ENCODE measurements at places on chromosomes 4 and X. TPM values are rescaled to one million over a fixed set of nuclear protein-coding genes. Genes with fewer than 3 reads are reported as not detected.

Gene NAP1L5
- polyA plus RNA-seq, result 1.2 TPM

Gene LEF1
- polyA plus RNA-seq, result 27.9 TPM

Gene SHROOM2
- polyA plus RNA-seq, result not detected

Gene GCNA
- not detected for polyA plus RNA-seq

Gene FGF13
- polyA plus RNA-seq, result not detected

Gene RHOXF1
- not detected for polyA plus RNA-seq

Gene IQCM
- polyA plus RNA-seq, result not detected

DNA sequence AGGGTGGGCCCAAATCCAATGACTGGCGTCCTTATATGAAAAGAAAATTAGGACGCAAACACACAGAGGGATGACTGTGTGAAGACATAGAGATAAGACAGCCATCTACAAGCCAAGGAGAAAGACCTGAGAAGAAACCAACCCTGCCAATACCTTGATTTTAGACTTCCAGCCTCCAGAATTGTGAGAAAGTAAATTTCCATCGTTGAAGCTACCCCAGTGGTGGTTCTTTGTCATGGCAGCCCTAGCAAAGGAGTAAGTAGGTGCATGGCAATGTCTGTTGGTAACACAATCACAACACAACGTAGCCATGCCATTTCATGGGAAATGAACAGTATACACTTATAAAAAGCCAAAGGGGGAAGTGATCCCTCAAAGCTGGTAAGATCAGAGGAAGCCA, 25.3 kb downstream of the SMIM20 start:
- no peak for DNase-seq

DNA sequence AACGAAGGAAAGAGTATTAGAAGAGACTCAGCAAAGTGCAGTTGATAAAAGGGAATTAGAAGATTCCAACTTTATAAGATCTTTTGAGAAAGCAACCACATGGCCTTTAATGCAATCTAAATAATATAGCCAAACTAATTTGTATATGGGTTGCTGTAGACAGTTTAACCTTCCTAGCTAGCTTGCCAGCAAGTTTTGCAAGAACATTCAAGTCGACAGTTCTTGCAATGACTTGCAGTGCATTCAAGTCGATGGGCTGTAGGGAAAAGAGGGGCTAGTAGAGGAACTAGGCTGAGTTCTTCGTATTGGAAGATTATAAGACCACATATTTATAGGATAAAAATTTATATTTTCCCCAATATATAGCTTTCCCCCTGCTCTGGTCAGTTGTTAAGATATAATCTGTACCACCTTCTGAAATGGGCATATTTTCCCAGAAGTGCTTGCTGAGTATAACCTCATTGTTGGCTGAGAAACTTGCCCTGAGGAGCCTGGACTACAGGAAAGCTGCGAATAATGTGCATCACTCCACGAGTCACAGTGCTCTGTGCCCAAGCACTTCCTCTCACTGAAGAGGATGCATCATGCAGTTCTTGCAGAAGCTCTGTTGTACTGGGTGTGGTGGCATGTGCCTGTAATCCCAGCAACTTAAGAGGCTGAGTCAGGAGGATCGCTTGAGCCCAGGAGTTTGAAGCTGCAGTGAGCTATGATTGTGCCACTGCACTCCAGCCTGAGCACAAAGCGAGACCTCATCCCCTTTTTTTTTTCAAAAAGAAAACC, 56.7 kb downstream of the DOCK11 start:
- DNase-seq, result no peak

- DNase-seq, result no peak
Measured at GRCh38 chr4:180655886-180656285, 1587.3 kb upstream of the TENM3 start.

- no peak for DNase-seq
Measured at GRCh38 chr4:158940271-158940670, 162.6 kb upstream of the RAPGEF2 start.

- DNase-seq, result no peak
Measured at GRCh38 chr4:185654311-185654710, 119.0 kb upstream of the PDLIM3 start.

- DNase-seq, result no peak
Measured at GRCh38 chr4:24560868-24561368, 23.4 kb downstream of the DHX15 start.

GRCh38 chr4:1092026-1092982, 21.1 kb downstream of the RNF212 start:
- no peak for DNase-seq

DNA sequence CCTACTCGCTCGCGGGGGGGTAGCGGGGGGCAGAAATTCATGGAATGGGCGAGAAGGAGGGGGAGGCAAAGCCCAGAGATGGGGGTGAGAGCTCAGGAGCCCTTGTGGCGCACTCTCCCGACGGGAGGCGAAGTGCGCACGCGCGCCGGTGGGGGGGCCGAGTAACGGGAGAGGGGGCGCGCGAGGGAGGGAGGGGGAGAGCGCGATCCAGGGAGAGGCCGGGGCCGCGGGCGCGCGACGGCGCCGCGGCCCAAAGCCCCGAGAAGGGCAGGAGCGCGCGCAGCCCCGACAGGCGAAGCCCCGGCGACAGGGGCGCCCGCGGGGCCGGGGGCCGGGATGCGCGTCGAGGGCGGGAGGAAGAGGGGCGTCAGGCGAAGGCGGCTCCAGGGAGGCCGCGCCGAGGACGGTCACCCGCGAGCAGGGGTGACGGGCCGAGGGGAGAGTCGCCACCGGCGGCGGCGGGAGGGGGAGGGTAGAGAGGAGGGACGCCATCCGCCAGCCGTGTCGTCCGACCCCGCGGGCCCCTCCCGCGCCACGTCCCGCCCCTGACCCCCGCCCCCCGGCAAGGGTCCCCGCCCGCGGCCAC, 421 bp downstream of the MECP2 start:
- peak; percentile 58 for DNase-seq

DNA sequence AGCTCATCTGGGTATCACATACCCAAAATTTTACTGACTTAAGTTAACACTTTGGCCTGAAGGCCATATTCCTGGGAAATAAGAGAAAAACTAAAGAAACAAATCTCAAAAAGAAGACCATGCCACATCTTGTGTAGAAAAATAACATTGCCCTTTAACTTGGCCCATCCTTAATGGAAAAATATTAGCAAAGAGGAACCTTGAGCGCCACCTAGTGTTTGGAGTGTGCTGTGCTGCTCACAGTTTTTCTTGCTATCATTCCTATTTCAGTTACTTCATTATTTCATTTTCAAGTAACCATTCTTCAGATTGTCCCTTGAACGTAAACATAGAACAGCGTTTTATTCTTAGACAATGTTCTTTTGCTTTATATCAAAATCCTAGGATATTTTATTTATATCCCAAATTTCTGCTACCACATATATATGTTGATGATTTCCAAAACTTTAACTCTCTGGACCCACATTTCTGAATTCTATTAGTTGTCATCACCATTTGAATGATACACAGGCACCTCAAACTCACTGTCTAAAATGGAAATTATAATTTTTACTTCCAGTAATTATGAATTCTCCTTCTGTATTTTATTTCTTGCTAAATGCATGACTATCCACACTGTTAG, 999.0 kb upstream of the ADGRL3 start:
- DNase-seq, result peak; percentile 31

DNA sequence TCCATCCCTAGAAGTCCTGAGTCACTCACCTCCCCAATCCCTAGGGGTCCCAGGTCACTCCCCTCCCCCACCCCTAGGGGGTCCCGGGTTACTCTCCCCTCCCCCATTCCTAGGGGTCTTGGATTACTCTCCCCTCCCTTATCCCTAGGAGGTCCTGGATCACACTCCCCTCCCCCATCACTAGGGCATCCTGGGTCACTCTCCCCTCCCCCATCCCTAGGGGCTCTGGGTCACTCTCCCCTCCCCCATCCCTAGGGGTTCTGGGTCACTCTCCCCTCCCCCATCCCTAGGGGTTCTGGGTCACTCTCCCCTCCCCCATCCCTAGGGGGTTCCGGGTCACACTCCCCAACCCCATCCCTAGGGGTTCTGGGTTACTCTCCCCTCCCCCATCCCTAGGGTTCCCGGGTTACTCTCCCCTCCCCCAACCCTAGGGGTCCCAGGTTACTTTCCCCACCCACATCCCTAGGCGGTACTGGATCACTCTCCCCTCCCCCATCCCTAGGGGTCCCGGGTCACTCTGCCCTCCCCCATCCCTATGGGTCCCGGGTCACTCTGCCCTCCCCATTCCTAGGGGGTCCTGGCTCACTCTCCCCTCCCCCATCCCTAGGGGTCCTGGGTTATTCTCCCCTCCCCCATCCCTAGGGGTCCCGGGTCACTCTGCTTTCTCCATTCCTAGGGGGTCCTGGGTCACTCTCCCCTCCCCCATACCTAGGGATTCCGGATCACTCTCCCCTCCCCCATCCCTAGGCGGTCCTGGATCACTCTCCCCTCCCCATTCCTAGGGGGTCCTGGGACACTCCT, 2.1 kb downstream of the ASMTL start:
- no peak for DNase-seq

DNA sequence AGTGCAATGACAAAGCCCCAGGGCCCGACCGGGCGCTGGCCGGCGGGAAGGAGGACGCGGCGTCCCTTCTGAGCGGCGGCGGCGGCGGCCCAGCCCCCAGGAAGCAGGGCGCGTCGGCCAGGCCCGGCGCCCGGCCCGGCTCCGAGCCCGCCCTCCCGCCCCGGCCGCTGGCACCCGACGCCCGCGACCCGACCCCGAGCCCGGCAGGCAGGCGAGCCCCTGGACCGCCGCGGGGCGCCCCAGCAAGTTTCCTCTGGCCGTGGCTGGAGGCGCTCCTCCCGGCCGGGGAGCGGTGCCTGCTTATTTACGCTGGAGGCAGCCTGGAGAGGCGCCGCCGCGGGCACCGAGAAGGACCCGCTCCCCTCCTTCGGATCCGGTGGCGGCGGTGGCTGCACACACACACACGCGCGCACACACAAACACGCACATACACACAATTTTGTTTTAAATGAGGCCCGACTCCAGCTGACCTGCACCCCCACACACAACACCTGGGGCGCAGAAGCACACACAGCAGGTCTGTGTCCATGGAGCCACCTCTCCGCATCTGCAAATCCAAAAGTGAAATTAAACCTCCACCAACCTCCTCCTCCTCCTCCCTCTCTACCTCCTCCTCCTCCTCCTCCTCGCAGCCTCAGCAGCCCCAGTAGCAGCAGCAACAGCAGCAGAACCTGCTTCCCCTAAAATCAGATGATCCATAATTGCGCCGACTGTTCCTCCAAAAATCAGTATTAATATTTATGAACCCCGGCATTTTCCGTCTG, 669 bp downstream of the IRF2 start:
- peak; percentile 51 for DNase-seq
